Activated CD8-positive, alpha-beta T cell treated with anti-CD3 and anti-CD28 coated beads for 36 hours (primary cell): ENCODE measurements at places on chromosomes 5 and 9.

DNA sequence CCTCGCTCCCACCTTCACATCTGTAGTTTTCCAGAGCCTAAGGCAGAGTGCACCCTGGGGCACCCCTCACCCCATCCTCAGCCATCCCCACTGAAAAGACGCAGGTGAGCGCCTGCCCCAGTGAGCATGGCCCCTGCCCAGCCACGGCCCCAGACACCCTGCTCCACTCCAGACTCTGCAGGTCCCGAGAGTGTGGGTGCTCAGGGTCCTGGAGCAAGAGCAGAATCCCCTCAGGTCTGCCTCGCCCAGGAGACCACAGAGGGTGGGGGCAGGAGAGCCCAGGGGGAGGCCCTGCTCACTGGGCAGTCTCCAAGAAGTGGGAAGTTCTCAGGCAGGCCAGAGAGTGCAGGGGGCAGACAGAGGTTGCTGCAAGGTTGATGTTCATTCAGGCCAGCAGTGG lies 158.6 kb upstream of the PPP1R26 start:
- no peak for DNase-seq

DNA sequence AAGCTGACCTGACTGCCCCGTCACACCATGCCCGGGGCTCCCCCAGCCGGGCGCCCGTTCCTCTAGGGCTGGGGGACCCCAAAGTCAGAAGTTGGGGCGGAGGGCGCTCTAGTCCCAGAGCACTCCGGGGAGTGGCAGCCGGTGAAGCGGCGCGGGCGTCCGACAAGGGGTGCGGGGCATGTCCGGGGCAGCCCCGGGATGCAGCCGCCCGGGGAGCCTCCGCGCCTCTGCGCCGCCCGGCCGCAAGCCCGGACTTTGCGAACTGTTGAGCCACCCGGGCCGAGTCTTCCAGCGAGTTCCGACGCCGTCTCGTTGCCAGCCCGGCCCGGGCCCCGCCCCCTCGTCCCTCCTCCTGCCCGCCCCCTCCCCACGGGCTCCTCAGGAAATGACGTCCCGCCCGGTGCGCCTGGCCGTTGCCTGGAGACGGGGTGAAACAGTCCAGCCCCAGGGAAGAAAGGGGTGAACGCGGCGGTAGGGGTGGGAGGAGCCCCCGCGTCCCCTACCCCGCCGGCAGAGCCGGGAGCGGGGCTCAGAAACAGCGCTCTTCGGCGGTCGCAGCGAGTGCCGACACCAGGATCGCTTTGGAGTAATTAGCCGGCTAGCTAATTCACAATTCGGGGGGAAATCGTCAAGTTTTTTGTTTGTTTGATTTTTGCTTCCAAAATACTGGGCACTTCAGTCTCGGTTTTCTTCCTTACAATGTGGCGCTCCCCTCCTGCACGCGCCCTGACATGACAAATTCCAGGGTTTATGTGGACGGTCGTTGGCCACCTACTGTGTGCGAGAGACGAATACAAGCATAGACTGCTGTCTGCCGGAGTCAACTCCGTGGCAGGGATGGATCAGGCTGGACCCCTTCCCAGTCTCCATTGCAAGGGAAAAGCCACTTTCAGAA lies at the start of gene WHRN:
WHRN (minus strand) TSS at position 287 of the 895 bp plus-strand sequence. CDS start 672 bp downstream, outside the sequence.
- DNase-seq, result peak; percentile 91

DNA sequence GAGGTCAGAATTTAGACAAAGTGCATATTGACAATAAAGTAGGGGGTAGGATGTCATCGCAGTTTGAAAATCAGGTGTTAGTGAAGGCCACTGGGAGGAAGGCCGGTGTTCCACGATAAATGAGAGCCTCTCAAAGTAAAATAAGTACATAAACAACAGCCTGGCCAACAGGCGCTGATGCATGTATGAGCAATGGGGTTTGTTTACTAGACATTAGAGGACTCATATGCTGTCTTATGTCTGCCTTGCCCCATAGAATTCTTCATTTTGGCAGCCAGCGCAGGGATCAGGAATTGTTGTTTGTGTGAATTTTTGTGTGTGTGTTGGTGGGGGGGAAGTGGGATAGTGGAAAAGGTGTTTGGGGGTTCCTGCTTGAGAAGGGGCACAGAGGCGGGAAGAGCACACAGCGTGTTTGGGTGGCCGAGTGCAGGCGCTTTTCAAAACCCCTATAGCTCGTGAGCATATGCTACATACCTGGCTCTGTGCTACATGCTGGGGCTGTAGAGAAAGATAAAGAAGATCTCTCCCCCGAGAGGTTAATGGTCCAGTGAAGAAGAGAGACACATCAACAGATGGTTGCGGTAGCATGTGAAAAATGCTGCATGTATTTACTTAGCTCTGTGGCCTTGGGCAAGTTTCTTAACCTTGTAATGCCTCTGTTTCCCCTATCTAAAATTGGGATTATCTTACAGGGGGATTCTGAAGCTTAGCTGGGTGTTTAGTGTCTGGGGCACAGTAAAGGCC lies 11.5 kb downstream of the SNX30 start:
- DNase-seq, result no peak

DNA sequence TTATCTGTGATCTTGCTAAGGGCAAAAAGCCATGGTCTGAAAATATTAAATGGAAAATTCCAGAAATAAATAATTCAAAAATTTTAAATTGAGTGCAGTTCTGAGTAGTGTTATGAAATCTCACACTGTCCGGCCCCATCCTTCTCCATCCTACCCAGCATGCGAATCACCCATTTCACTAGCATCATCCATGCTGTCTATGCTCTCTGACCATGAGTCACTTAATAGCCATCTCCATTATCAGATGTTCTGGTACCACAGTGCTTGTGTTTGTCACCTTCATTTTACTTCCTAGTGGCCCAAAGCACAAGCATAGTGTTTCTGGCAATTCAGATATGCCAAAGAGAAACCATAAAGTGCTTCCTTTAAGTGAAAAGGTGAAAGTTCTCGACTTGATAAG lies 63.3 kb upstream of the SMC5 start:
- DNase-seq, result no peak

DNA sequence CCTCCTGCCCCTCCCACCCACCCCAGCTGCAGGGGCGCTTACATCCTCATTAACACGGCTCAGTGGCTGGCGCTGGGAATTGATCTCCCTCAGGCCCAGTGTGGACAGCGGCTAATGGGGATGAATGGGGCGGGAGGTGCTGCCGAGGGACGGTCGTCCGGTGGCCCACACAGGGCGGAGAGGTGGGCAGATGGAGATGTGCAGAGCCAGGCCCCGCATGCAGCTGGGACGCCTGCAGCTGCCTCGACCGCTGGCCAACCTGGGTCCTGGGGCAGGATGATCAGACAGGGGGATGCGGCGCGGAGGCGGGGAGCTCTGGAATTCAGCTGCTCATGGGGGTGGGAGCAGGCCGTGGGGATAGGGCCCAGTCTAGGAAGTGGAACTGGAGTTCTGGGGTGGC lies 17.6 kb downstream of the TSPAN17 start:
- no peak for DNase-seq
